Trophoblast cell (in vitro differentiated cells and primary cell): ENCODE measurements at places on chromosomes 6 and 20.

GRCh38 chr20:51586005-51586440, 43.5 kb upstream of the NFATC2 start:
- H3K4me1 ChIP-seq: peaks cover 6% of the 10 kb centered on the region
- H3K4me3 ChIP-seq: no peak overlapping the region
- peak overlapping the region; percentile 77 for H3K27ac ChIP-seq
- no peaks in the 10 kb centered on the region for H3K27me3 ChIP-seq
- DNase-seq: peak; percentile 90

DNA sequence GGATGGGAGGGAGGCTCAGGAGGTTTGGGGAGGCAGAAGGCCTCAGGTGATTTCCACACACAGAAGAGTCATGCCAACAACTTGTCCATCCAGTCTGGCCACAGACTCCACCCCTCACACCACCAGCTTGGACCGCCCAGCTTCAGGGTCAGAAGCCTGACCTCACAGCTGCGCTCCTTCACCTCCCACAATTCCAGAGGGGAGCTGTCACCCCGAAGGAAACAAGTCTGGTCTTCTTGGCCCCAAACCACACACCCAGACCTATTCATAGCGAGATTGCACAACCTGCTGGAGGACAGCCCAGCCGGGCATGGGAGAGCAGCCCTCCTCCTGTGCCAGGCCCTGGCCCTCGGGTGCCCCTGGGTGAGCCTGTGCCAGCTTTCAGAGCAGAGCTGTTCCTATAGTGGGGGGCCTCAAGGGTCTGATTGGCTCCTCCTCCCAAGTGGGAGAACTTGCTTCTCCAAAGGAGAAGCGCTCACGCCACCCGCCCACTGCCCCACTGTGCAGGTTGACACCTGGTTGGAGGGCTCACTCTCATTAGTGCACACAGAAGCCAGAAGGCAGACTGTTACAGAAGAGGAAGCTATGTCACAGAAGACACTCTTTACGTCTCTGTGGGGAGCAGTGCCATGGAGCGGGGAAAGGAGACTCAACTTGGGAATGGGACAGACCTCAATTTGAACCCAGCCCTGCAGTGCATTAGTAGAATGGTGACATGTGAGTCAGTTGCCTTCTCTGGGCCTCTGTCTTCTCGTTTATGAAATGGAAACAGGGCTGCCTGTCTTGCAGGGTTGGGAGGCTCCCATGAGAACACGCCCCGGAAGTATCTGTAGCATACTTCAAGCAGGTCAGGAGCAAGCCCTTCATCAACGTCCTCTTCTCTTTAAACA, 128.8 kb downstream of the FOXO3 start:
- H3K27ac ChIP-seq: peak overlapping the region; percentile 56
- no peak overlapping the region for H3K4me3 ChIP-seq
- H3K36me3 ChIP-seq: peaks cover 8% of the 10 kb centered on the region
- peaks cover 41% of the 10 kb centered on the region for H3K4me1 ChIP-seq
- no peaks in the 10 kb centered on the region for H3K27me3 ChIP-seq

- no peaks in the 10 kb centered on the region for H3K27me3 ChIP-seq
- H3K36me3 ChIP-seq: no peaks in the 10 kb centered on the region
- H3K4me3 ChIP-seq: no peak overlapping the region
- no peak overlapping the region for H3K27ac ChIP-seq
- peak; percentile 38 for DNase-seq
These were observed 363.6 kb downstream of the RFPL4B start for GRCh38 chr6:112710710-112711109.

DNA sequence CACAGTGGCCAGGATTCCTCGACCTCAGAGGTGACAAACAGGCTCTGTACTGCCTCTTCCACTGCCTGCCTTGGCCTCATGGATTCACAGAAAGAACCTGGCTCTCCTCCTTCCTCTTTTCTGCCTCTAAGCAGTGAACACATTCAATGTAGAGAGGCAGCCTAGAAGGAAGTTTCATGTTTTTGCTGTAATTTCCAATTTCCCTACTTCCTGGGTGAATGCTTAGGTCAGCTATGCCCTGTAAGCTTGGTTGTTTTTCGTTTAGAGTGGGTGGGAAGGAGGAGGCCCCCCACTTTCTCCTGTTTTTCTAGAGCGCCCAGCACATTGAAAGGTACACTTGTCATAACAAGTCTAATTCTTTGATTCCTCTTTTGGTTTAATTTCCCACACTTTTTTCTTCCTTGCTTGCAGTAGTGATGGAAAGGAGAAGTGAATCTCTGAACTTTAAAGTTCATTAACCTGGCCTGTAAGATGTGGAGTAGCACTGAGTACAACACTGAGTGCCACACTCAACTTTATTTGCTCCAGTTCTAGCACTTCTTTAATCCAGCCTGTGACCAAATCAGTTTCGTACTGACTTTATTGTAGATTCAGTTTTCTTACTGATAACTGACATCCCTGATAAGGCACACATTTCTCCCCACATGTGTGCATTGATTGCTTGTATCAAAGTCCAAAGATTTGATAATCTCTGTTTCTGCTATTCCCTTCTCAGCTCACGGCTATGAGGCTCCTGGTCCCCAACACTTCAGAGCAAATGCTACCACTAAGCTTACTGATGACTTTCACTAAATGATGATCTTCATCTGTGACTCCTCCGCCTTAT, 100.0 kb upstream of the MAN1A1 start:
- H3K4me1 ChIP-seq: peaks cover 3% of the 10 kb centered on the region
- H3K27ac ChIP-seq: peak overlapping the region; percentile 57
- no peaks in the 10 kb centered on the region for H3K36me3 ChIP-seq
- no peaks in the 10 kb centered on the region for H3K27me3 ChIP-seq
